Fibroblast of lung (primary cell): ENCODE measurements at places on chromosomes 12 and 14.

DNA sequence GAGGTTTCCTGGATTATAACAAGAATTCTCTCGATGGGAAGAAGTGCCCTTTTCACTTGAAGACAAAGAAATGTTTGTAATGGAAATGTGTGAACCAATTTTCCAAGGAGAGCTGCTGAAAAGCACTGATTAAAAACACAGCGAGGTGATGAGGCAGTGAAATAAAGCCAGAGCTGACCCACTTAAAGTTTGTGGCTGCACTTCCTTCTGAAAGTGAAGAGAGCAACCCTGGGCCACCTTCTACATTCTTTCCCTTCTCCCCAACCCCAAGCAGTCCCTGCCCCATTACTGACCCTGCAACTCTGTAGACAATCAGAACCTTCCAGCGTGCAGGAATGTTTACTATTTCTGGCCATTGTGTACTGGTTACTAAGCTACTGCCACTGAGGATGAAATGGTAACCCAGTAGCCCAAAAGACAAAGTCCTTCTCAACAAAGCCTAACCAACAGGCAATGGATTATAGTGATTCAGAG lies 173.9 kb downstream of the TTC7B start:
- H3K4me3 ChIP-seq = no peak overlapping the region
- no peaks in the 10 kb centered on the region for H3K4me1 ChIP-seq
- DNase-seq = no peak
- no peaks in the 10 kb centered on the region for H3K27me3 ChIP-seq

DNA sequence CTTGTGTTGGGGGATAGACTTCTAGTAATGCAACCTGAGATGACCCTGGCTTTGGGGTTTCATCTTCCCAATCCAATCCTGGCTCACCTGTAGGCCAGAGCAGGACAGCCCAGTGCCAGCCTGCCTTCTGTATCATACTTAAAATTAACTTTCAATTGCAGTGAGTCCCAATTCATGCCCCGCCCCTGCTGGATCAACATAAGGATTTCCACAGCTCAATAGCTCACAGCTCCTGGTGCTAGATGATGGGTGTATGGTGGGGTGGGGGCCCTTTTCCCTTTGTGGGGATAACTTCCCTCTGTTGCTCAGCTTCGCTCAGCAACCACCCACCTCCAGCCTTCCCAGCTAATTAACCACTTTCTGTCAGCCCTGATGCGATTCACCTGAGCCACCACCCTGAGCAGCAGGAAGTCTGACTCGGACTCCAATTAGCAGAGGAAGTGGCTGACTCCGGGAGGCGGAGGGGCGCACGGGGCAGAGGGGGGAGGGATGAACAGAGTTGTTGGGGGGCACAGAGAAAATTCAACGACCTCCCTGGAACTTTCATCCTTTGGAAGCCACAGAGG lies 24.3 kb upstream of the CHGA start:
- H3K36me3 ChIP-seq = no peaks in the 10 kb centered on the region
- peaks cover 6% of the 10 kb centered on the region for H3K27me3 ChIP-seq
- no peaks in the 10 kb centered on the region for H3K4me1 ChIP-seq
- no peak overlapping the region for H3K4me3 ChIP-seq
- H3K27ac ChIP-seq = no peak overlapping the region

DNA sequence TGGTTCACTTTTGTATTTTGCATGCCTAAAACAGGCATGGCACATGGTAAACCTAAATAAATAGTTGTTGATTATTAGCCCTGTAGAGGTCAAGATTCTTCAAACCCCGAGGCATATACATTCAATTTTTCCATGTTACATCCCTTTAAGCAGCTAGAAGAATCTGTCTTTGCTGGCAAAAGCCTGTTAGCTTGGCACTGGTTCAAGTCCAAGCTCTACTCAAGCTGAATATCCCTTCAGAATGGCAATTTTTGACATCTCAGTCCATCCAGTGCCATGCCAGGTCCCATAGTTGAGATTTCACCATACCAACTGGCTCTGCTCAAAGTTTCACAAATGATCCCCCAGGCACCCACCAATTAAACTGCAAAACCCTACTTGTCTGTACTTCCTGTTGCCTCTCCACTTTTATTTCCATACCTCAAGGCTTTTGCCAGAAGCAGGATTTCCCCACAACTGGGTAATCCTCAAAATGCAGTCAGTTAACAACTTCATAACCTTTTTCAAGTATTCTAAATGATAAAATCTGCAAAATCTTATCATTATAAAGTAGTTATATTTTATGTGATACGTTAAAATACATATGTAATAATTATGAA lies 9.0 kb upstream of the DCN start:
- H3K27ac ChIP-seq = no peak overlapping the region
- peaks cover 2% of the 10 kb centered on the region for H3K4me1 ChIP-seq
- H3K4me3 ChIP-seq = no peak overlapping the region
- DNase-seq = no peak
- H3K36me3 ChIP-seq = no peaks in the 10 kb centered on the region

DNA sequence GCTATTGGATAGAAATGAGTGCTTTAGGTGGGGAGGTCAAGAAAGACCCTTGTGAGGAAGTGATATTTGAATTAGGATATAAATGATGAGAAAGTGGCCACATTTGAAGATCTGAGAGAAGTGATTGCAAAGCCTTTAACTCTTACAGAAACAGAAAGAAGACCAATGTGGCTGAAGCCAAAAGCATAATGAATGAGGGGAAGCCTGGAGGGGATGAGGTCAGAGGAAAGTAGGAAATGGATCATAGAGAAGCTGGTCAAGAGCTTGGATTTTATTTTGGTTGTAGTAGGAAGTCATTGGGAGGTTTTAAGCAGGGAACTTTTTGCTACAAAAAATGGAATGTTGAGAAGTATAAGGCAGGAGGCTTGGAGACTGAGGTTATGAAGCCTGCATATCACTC lies 3.5 kb upstream of the GYS2 start:
- H3K4me1 ChIP-seq = no peaks in the 10 kb centered on the region
- DNase-seq = no peak
- H3K36me3 ChIP-seq = no peaks in the 10 kb centered on the region
- no peak overlapping the region for H3K27ac ChIP-seq
- H3K4me3 ChIP-seq = no peak overlapping the region
- H3K27me3 ChIP-seq = no peaks in the 10 kb centered on the region

DNA sequence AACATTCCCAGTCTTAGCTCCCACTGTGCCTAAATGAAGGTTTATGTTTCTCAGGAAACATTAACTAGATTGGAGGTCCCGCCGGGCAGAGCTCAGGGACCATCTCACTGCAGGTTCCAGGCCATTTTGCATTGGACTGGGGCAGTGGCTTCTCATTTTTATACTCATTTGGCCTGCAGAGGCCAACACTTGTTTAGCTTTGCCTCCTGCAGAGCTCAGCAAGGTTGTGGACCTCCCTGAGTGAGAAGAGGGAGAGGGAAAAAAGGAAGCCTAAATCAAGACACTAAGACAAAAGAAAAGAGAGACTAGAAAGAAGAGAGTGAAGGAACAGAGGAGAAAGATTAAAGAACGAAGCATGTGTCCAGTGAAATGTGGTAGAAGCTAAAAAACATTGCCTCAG lies 280.3 kb downstream of the AKAP6 start:
- H3K27me3 ChIP-seq = no peaks in the 10 kb centered on the region
- no peak overlapping the region for H3K4me3 ChIP-seq
- H3K27ac ChIP-seq = no peak overlapping the region
- H3K4me1 ChIP-seq = peaks cover 4% of the 10 kb centered on the region
- DNase-seq = no peak

DNA sequence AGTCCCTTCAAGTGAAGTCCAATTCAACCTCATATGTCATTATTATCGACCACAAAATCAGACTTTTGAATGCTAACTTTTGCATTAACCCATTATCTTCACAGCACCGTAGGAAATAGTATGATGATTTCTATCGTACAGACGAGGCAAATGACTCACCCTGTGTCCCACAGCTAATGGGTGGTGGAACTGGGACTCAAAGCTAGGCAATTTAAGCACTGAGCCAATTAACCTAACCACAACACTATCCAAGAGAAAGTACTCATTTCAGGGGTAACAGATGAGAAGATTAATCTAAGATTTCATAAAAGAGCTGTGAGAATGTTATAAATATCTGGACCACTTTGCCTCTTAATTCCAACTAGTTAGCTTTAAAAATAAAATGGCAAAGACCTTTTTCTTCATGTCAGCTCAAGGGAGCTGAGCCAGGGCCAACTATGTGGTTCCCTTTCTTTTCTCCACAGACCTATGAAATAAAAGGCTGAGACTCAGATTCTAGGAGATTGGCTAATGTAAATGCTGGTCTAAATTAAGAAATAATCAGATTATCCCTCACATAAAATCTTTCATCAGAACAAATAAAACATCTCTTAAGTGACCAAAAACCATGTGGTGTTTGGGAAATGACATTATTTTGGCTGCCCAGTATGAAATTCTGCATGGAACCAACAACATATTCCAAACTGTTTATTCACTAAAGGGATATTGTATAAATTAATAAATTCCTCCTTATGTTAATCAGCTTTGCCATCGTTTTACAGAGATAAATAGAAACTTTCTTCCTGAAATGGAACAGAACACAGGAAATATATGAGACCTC lies 4.9 kb downstream of the PTGER2 start:
- H3K4me3 ChIP-seq = peak overlapping the region; percentile 100
- DNase-seq = peak; percentile 79
- no peaks in the 10 kb centered on the region for H3K27me3 ChIP-seq
- no peaks in the 10 kb centered on the region for H3K36me3 ChIP-seq
- no peak overlapping the region for H3K27ac ChIP-seq
- peaks cover 9% of the 10 kb centered on the region for H3K4me1 ChIP-seq

- H3K4me1 ChIP-seq = no peaks in the 10 kb centered on the region
- no peak overlapping the region for H3K27ac ChIP-seq
- no peaks in the 10 kb centered on the region for H3K27me3 ChIP-seq
Observed at GRCh38 chr14:71523630-71524319, 408.5 kb upstream of the RGS6 start.

- H3K27ac ChIP-seq = no peak overlapping the region
- peaks cover 34% of the 10 kb centered on the region for H3K36me3 ChIP-seq
- H3K4me1 ChIP-seq = peaks cover 9% of the 10 kb centered on the region
- H3K4me3 ChIP-seq = no peak overlapping the region
- peaks cover 28% of the 10 kb centered on the region for H3K27me3 ChIP-seq
Observed at GRCh38 chr12:57214398-57214781, 2.2 kb upstream of the NXPH4 start.

GRCh38 chr12:107903341-107904061 lies 129.0 kb downstream of the ASCL4 start:
- no peak overlapping the region for H3K27ac ChIP-seq
- no peaks in the 10 kb centered on the region for H3K27me3 ChIP-seq
- peak; percentile 19 for DNase-seq
- peak overlapping the region; percentile 12 for H3K4me3 ChIP-seq

DNA sequence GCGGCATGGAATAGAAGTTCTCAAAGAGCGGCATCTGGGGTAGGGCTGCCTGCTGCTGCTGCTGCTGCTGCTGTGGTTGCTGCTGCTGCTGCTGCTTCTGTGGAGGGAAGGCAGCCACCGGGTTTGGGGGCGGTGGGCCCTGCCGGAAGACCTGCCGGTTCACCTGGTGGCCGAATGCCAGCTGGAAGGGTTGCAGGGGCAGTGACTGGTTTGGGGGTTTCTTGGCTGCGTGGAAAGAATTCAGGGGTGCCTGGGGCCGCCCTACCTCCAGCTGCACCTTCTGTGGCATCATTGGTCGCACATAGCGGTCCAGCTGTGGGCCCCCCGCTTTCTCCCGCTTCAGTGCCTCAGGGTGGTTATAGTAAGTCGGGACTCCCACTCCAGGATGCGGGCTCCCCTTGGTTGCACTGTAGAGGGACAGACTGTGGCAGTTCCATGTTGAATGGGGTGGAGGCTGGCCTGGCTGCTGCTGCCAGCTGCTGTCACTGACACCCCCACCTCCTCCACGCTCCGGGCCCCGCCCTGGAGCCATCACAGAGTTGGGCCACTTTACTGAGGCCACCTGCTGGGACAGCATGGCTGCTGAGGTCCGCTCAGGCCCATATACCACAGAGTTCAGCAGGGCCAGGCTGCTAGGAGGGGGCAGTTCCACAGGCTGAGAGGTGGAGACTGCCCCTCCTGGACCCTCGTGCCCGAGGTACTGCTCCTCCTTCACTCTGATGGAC lies 25.2 kb upstream of the PNMA1 start:
- H3K27me3 ChIP-seq = no peaks in the 10 kb centered on the region
- peaks cover 20% of the 10 kb centered on the region for H3K36me3 ChIP-seq
- H3K27ac ChIP-seq = no peak overlapping the region
- no peak for DNase-seq
- H3K4me3 ChIP-seq = no peak overlapping the region

- H3K36me3 ChIP-seq = no peaks in the 10 kb centered on the region
- no peaks in the 10 kb centered on the region for H3K4me1 ChIP-seq
- no peak overlapping the region for H3K27ac ChIP-seq
- no peak for DNase-seq
- no peak overlapping the region for H3K4me3 ChIP-seq
- no peaks in the 10 kb centered on the region for H3K27me3 ChIP-seq
Observed at GRCh38 chr14:38549564-38549963, 293.7 kb upstream of the CLEC14A start.

DNA sequence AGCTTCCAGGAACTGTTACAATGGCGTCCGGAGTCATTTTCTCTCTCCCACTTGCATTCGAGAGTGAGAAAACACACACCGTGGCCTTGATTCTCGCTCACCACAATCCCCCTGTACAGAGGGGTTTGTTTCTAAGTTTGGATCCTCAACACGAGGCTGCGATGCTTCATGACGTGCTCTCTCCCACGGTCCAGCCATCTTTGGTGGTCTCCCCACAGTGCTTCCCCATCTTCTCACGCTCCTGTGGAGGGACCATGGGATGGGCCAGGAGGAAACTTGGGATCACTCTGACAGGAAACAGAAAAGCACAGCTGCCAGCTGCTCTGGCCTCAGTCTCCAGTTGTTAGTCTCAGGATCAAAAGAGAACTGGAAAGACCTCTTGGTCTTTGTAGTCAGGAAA lies 28.1 kb downstream of the OR10P1 start:
- H3K36me3 ChIP-seq = no peaks in the 10 kb centered on the region
- no peaks in the 10 kb centered on the region for H3K4me1 ChIP-seq
- H3K4me3 ChIP-seq = no peak overlapping the region
- H3K27me3 ChIP-seq = peaks cover 4% of the 10 kb centered on the region
- DNase-seq = no peak

DNA sequence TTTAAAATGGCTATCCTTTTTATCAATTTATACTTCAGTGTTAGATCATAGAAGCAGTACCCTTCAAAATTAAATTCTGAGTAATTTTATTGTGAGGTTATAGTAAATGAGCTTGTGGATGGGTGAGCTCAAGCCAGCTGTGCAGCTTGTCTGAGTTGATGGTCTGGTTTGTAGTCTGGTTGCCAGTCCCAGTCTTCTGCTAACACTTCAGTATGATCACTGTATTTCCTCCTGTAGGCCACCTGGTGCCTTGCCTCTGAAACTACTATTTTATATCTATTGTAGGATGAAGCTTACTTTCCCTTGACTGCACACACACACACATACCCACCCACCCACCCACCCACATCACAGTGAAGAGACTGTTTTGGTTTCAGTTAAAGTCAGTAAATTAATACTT lies 496.4 kb downstream of the PCNX1 start:
- H3K27me3 ChIP-seq = no peaks in the 10 kb centered on the region
- peak; percentile 27 for DNase-seq
- no peak overlapping the region for H3K4me3 ChIP-seq

DNA sequence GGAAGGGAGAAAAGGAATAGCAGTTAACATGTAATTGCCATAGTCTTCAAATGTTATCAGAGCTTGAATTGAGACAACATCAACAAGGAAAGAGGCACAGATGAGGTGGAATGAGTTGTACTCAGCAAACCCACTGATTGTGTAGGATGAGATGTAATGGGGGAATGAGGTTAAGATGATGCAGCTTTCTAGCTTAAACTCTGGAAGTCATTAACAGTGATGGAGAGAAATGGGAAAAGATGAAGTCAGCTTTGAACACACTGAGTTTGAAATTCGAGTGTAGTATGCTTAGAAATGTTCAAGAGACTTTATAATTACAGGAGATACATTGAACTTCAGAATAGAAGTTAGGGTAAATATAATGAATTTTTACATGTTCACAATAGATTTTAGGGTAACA lies 106.9 kb downstream of the PRKD1 start:
- H3K4me3 ChIP-seq = no peak overlapping the region
- DNase-seq = no peak
